ENCODE measurements at places on chromosomes 12 and 14.
A peak's percentile ranks its signal among the peaks of the same experiment; 100 is the strongest.

- peak; percentile 76 for DNase-seq
Observed at GRCh38 chr14:32201193-32201815, 541 bp upstream of the RNU6-7 start.

- DNase-seq: no peak
Observed at GRCh38 chr14:102164241-102164641, 24.5 kb downstream of the WDR20 start.

DNA sequence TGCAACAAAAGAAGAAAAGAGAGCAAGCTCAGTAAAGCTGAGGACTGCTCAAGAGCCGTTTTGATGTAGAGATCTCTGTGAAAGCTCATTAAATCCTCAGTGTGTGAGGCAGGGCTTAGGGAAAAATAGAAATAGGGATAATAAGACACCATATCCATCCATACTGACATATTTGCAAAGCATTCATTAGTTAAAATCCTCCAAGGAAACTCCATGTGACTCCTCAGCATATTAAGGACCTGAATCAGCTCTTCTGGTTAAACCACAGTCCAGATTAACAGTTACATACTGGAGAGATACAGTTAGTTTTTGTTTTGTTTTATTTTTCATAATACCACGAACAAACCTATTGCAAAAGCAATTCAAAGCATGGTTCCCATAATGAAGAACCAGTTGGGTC is 288.2 kb downstream of the PAWR start:
- no peak for DNase-seq

DNA sequence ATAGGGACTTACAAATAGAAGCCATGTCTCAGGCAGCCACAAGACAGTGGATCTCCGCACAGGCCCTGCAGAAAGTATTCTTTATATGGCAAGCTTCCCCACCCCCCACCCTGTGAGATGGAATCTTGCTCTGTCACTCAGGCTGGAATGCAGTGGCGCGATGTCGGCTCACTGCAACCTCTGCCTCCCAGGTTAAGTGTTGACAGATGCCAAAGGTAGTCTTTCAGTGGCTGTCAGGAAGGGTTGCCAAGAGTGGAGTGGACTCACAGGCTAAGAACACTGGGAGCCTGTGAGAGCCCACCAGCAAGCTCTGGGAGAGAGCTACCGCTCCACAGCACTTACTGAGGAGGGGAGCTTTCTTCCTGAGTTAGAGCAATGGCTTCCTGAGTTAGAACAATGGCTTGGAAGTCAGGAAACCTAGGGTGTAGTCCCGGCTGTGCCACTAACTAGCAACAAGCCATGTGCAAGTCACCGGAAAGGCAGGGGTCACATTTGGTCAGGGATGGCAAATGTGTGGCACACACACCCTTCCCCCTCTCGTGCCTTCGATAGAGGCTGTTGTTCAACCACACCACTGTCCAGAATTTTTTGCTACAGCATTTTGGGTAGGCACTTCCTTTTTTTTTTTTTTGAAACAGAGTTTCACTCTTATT is 2.6 kb downstream of the RNASE1 start:
- no peak for DNase-seq

DNA sequence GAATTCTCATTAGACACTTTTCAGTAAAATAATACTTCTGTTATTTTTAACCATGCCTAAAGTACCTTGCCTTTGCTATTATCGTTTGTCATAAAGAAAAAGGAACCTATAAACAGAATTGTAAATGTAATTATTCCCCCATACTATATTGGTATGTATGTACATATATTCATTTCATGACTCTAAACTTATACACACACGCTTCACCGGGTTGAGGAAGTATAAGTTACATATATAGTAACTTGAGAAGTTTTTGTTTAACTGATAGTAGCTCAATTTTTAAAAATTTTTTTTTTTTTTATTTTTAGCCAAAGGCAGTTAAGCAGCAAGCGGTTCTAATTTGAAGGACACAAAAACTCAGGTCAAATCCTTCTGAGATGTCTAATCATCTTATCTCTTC is 107.6 kb downstream of the PLEKHG7 start:
- no peak for DNase-seq

GRCh38 chr12:105559310-105559709 is 228.8 kb downstream of the C12orf75 start:
- no peak for DNase-seq

DNA sequence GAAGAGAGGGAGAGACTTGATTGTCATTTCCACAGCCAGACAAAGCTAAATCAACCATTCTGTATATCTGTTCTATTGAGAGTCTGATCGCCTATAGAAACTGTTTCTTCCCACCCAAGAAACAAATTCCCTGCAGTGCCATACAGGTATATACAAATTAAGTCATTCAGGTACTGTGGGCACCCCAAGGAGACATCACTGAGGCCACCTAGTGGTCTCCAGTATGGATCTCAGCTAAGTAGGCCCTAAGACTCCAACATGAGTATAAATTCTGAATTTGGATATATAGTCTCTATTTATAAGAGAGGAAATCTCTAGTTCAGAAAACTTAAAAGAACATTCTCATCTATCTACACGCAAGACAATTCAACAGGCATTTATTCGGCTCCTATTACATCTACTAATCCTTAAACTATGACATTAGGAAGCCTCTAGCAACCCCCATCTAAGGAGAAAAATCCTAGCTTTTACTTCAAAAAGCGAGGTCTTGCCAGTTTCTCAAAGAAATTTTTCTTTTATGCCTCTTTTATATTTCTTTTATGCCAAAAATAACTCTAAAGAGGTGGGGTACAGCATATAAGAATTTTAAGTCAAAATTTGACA is 62.6 kb downstream of the DCAF5 start:
- no peak for DNase-seq

DNA sequence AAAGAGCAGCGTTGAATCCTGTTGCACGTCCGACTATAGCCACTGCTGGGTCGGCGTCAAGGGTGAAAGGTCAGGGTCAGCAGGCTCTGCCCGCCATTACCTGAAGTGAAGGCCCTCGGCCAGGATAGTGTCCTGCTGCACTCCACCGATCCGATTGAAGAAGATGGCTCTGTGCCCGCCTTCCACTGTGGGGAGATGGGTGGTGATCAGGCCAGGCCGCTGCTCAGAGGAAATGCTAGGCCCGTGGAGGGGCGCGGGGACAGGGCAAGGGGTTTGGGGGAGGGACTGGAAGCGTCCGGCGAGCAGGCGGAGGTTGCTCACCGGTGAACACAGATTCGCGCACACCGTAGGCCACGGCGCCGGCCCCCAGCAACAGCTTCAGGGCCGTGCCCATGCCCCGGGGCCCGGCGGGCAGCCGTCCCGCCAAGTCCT is 352 bp downstream of the PHB2 start:
- DNase-seq: no peak

DNA sequence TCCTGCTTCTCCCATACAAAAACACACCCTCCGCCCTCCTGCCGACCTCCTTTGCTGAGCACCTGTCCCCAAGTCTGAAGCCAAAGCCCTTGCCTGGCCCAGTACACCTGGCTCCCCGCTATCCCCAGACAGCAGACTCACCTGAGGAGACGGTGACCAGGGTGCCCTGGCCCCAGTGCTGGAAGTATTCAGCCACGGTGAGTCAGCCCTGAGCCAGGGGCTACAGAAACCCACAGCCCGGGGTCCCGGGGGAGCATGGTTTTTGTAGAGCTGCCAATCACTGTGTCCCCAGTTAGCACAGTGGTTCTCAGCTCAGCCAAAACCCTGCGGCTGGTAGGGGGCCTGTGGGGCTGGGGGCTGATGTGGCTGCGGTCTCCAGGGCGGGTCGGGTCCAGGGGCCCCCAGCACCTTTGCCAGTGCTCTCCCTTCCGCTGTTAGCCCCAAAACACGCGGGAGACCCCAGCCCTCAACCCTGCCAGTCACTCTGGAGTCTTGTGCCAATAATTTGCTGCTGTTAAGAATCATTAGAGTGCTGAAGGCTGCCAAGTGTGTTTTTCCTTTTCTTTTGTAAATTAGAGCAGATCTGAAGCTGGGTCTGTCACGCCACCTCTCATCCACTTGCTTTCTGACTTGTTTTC is 339.0 kb downstream of the TMEM121 start:
- no peak for DNase-seq

- DNase-seq: no peak
Observed at GRCh38 chr14:79064214-79064613, 894.0 kb downstream of the NRXN3 start.
